Uterus (tissue), 4 donors: ENCODE measurements at places on chromosomes 13 and 19. TPM values are rescaled to one million over a fixed set of nuclear protein-coding genes. Genes with fewer than 3 reads are reported as not detected.

Gene BCAM
- 144 TPM for total RNA-seq

Gene FFAR3
- not detected for total RNA-seq

Gene SERTAD1
- total RNA-seq = 16.6 TPM

Gene PSG11
- not detected for total RNA-seq

Gene DPF1
- total RNA-seq = 4.2 TPM

Gene CGB5
- total RNA-seq = not detected

Gene MCEMP1
- not detected for total RNA-seq

Gene FUT3
- total RNA-seq = not detected

Gene UBE2L5
- not detected for total RNA-seq

Gene HCST
- total RNA-seq = 4.5 TPM

Gene ZNF616
- 21.8 TPM for total RNA-seq

Gene VSTM1
- total RNA-seq = not detected

Gene ZNF90
- 9.8 TPM for total RNA-seq

Gene SIAH3
- 0.18 TPM for total RNA-seq

Gene DAND5
- not detected for total RNA-seq

Gene TNNT1
- 2.5 TPM for total RNA-seq

Gene ZNF284
- total RNA-seq = 6.3 TPM

Gene VASP
- 33.0 TPM for total RNA-seq

Gene SUGP2
- total RNA-seq = 22.5 TPM

Gene SIGLEC8
- 0.34 TPM for total RNA-seq

Gene LRRC63
- not detected for total RNA-seq

Gene THSD8
- not detected for total RNA-seq

Gene RDH8
- total RNA-seq = not detected

Gene CYSLTR2
- total RNA-seq = 1.6 TPM

Gene LILRB4
- not detected for total RNA-seq

Gene TMEM86B
- total RNA-seq = 2.4 TPM

Gene SHKBP1
- total RNA-seq = 57.4 TPM

Gene PPP1R37
- 24.3 TPM for total RNA-seq

Gene PDX1
- not detected for total RNA-seq

Gene LRFN3
- total RNA-seq = 22.4 TPM

Gene HMGB1
- total RNA-seq = 629 TPM

Gene KLC3
- not detected for total RNA-seq

Gene CHERP
- total RNA-seq = 7.9 TPM

Gene ASF1B
- total RNA-seq = not detected

Gene ZNF69
- 16.1 TPM for total RNA-seq

Gene LSM4
- total RNA-seq = 40.6 TPM

Gene OR7G1
- total RNA-seq = not detected

Gene GNG7
- 11.1 TPM for total RNA-seq

Gene NXNL1
- not detected for total RNA-seq

Gene SLC17A7
- total RNA-seq = not detected

Gene PTGIR
- 0.88 TPM for total RNA-seq

Gene LRCH1
- total RNA-seq = 29.1 TPM

Gene FFAR2
- total RNA-seq = not detected

Gene SLC27A5
- 1.8 TPM for total RNA-seq

Gene NCCRP1
- total RNA-seq = not detected

Gene CTXN1
- total RNA-seq = not detected

Gene CRX
- not detected for total RNA-seq

Gene SIGLEC12
- not detected for total RNA-seq

Gene ZNF581
- total RNA-seq = 30.3 TPM

Gene TGFBR3L
- not detected for total RNA-seq
